Activated CD8-positive, alpha-beta memory T cell treated with anti-CD3 and anti-CD28 coated beads for 4 hours (primary cell): ENCODE measurements at places on chromosomes 2 and 18.

GRCh38 chr2:96808176-96808837 is 7.8 kb upstream of the CNNM3 start:
- no peak for DNase-seq

- no peak for DNase-seq
Observed at GRCh38 chr2:38514603-38515154, 88.0 kb downstream of the HNRNPLL start.

- no peak for DNase-seq
Observed at GRCh38 chr2:43774617-43775016, 778 bp downstream of the DYNC2LI1 start.

DNA sequence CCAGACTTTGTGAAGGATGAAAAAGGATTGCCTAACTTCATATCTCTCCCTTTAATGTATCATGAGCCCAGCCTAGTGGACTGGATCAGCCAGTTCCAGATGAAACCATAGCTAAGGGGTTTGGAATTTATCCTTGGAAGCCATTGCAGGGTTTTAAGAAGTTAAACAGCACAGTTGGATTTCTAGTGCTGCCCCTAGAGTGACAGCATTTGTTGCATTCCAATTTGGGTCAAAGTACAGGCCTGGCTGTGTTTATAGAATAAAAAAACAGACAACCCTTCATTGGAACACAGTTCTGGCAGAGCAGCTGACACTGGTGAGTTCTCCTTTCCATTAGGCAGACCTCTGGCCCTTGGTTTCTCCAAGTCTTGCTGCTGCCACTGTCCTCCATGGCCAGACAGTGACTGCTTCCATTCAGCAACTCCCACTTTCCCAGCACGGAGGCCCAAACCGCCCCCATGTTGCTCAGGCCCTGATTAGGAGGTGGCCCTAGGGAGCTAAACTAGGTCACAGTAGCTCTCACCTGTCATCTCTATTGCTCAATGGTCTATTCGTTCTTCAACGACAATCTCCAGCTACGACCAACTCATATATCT is 8.0 kb downstream of the GPR39 start:
- no peak for DNase-seq

GRCh38 chr18:31041271-31042083 is 1.1 kb downstream of the DSC3 start:
- DNase-seq = no peak

DNA sequence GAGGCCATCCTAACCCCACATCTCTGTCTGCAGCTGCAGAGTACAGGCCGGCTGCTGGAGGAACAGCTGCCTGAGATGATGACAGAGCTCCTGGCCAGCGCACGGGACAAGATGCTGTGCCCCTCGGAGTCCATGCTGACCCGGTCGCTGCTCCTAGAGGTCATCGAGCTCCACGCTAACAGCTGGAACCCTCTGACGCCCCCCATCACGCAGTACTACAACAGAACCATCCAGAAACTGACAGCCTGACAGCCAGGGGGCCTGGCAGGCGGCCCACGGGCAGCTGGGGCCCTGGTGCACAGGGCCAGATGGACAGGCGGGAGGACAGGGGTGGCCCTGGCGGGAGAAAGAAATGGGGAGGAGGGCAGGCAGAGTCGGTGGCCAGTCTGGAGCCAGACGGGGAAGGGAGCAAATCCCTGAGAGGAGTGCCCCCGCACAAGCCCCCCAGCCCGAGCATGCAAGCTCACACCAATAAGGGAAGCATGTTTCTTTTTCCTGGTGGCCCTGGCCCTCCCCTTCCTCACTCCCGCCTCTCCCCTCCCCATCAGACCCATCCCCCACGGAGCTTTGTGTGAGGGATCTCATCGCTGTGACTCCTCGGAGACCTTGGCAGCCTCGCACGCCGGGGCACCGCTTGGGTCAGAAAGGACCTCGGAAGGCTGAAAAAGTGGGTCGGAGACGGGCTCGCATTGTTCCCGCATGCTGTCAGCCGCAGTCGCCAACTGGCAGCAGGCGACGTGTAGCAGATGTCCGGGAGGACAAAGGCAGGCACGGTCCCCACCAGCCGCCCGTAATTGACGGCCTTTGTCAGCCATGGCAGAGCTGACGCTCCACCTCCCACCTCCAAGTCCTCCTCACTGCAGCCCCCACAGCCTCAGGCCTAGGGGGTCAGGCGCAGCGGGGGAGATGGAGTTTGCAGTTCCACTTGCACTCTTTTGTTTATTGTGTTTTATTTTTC is 91.2 kb downstream of the SMAD7 start:
- DNase-seq = no peak

DNA sequence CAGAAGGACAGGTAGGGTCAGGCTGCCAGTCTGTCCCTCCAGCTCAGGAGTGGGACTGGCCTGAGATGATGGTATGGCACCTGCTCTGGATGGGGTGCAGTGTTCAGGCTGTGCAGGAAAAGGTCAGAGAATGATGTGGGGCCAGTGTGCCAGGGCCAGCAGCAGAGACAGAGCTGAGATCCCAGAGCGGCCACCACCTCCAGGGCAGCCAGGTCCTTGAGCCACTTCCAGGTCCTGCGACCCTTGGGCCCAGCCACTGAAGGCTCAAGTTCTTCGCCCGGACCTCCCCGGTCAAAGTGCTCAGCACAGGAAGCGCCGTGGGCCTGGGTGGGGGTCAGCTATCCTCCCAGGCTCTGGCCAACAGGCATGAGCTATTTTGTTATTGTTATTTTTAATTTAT is 12.1 kb upstream of the ARMC9 start:
- DNase-seq = no peak

GRCh38 chr2:228180181-228181097 is 1.0 kb downstream of the SPHKAP start:
- no peak for DNase-seq

DNA sequence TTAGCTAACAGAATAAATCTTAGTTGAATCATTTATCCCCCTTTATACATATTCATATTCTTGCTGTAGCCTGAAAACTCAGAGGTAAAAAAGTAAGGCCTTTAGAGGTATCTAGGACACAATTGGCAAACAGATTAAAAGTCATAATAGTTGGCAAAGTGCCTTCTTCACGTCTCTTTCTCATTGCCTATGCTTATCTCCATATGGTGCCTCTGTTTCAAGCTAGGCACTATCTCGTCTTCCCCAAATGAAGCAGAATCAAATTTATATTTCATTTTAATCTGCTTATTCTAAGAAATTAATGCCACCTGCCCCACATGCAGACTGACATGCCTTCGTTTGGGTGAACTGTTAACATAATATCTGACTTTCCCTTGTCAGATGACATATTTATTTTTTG is 245.4 kb downstream of the CDH2 start:
- no peak for DNase-seq

- no peak for DNase-seq
Observed at GRCh38 chr2:111225856-111226255, 105.1 kb downstream of the BCL2L11 start.

DNA sequence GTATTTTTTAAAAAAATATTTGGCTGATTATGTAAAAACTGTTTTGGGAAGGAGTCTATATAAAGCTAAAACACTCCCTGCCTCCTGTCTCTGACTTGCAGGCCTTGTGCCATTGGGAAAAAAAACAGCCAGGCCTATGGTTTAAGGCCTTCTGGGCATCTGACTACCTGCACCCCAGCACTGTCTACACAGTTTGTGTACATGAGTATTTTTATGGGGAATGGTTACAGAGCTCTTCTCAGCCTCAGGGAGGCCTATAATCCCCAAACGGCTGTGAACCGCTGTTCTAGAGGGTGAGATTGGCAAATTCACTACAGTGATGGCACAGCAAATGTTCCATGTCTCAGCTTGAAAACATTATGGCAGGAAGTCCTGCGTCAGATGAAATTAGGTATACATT is 96.1 kb downstream of the LTBP1 start:
- no peak for DNase-seq

GRCh38 chr2:202908186-202908585 is 3.3 kb downstream of the WDR12 start:
- DNase-seq = no peak

GRCh38 chr2:102753563-102754159 is 8.2 kb upstream of the TMEM182 start:
- DNase-seq = no peak

GRCh38 chr2:239264838-239265651 is 135.8 kb downstream of the HDAC4 start:
- peak; percentile 54 for DNase-seq

DNA sequence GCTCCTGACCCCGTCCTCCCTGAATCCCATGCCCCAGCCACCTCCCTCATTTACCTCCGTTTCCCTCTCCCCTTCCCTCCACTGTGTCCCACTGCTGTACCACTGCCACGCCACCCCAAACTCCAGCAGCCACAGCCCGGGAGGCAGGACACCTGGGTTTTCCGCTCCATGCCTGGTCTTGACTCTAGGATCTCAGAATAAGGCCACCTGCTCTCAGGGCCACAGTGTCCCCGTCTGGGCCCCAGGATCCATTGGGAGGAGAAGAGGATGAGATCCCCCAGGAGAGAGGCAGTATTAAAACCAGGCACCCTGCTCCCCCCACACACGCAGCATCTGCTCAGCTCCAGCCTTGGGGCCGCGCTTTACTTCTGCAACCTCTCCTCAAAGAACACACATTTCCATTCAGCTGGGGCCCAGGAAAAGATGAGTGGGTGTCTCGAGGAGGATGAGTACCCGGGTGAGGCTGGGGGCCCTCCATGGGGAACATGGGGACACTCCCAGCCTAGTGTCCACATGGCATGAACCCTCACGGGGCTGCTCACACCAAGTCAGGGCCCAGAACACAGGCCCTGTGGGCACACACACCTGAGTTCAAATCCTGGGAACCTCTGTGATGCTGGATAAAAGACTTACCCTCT is 32.8 kb upstream of the TNS1 start:
- DNase-seq = no peak

- peak; percentile 51 for DNase-seq
Observed at GRCh38 chr2:241877989-241878970, 8.8 kb downstream of the RTP5 start.
